WTC11 (cell line): ENCODE measurements at places on chromosomes 2 and 18.

GRCh38 chr2:66573416-66573815 is 138.5 kb downstream of the MEIS1 start:
- peak; percentile 35 for DNase-seq

GRCh38 chr2:187358531-187358930 is 89.5 kb downstream of the CALCRL start:
- DNase-seq: no peak

DNA sequence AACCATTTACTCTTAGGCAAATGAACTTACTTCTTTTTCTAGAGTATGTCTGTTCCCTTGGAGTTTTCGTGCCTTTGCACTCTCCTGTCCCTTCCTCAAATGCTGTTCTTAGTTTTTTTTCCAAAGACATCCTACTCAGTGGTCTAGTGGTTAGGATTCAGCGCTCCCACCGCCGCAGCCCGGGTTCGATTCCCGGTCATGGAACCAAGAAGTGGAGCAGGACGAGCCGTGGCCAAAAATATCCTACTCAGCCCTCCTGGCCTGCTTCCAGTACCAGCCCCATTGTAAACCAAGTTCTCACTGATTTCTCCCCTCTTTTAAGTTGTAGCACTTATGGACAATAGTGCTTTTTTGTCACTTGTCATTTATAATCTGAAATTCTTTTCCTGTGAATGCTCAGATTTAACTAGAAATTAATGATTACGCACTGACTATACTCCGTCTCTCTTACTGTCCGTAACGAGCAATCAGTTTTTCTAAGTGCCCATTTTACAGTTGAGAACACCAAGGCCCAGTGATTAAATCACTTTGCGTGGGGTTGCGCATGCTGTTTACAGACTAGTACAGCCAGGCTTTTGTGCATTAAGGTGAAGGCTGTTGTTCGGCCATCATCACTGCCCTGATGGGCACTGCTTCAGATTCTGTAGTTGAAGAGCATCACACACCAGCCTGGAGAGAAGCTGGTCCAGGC is 17.9 kb downstream of the GREB1 start:
- no peak for DNase-seq

- DNase-seq: no peak
Measured at GRCh38 chr2:31404827-31405226, 9.7 kb downstream of the XDH start.

DNA sequence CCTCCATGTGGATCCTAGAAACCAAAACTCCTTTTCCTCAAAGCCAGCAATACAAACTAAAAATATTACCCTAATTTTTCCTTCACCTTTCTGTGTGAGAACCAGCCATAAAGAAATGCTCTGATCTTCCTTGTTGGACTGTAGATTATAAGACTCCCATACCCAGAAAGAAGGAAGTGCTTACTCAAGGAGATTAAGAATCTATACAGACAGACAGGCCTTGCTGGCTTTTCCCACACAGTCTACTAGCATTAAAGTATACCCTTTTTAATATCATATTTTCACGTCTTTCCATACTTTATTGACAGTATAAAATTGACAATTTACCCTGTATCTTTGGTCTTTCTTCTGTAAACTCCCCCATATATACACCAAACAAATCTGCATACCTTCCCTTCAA is 139.0 kb downstream of the GULP1 start:
- no peak for DNase-seq

GRCh38 chr2:234395891-234396420 is 100.9 kb downstream of the ARL4C start:
- DNase-seq: no peak

GRCh38 chr2:228446734-228447133 is 265.2 kb upstream of the SPHKAP start:
- no peak for DNase-seq

- peak; percentile 58 for DNase-seq
Measured at GRCh38 chr18:12287131-12287681, 20.8 kb upstream of the TUBB6 start.

GRCh38 chr2:121080013-121080772 is 204.8 kb downstream of the TFCP2L1 start:
- DNase-seq: peak; percentile 83

DNA sequence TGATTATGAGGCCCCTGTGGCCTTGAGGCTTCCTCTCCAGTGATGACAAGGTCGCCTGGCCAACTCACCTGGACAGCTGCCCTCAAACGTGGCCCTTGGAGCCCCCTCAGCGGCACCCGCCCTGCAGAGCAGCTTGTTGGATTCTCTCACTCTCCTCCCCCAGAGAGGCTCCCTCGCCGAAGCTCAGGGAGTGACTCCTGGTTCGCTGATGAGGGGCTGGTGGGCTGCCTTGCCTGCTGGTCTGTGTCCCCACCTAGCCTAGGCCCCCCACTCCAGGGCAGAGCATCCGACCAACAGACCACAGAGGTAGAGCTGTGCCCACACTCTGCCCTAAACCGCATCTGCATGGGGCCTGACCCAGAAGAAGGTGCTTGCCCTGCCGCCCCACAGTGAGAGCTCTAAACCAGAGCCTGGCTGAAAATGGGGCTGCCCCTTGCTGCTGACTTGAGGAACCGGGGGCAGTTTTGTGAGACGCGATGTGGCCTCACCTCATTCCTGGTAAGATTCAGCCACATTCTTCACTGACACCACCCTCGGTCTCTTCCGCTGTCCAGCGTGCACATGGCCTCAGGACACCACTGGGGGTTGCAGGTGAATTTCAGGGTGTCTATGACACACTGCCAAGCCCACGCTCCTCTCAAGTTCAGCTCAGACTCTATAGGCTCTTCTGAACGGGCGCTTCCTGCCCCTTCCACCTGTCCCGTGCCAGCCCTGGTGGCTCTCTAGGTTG is 131.6 kb downstream of the CABLES1 start:
- DNase-seq: no peak

DNA sequence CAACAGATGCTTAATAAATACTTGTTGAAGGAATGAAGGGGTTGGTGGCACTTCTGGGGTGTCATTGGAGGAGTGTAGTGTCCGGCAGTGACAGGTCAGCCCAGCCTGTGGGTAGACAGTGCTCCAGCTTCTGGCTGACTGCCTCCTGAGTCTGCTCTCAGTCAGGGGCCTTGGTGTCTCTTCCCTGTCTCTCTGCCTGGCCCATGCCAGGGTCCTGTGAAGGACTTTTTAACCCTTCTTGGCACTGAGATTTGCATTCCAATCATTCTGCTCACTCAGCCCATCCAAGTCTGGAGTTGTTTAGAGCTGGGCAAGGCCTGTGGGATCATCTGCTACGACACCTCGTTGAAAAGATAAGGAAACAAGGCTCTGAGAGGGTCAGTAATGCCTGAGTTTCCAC is 1.4 kb upstream of the KCNK3 start:
- DNase-seq: no peak

DNA sequence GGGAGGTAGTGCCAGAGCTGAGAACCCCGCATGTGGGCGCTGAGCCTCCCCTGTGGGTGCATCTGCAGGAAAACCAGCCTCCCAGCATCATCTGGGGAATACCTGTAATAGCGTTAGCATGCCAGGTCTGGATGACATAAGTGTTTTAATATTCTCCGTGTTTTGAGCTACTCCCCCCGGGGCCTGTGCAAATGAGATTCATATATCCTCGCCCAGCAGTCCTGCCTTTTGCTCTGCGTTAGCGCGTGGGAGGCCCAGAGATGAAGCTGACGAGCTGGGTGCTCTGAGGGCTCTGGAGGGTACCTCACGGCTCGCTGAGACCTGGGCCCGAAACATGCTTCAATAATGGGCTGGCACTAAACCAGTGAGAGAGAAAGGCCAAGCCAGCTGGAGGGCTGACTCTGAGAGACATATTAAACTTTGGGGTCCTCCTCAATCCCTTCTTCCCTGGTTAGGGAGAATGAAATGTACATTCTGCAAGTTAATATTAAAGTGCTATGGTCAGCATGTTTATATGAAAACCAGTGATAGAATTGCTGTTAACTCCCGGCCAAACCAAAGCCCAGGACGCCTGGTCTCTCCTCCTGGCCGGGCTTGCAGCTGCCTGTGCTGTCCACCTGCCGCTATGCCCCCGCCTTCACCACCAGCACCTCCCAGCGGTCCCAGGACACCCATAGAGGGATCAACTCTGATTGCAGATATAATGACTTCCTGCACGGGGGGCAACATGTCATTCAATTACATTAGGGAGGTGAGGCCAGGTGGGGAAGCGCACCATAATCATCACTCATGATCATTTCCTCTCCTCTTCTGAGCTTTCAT is 77.0 kb downstream of the EDAR start:
- no peak for DNase-seq

DNA sequence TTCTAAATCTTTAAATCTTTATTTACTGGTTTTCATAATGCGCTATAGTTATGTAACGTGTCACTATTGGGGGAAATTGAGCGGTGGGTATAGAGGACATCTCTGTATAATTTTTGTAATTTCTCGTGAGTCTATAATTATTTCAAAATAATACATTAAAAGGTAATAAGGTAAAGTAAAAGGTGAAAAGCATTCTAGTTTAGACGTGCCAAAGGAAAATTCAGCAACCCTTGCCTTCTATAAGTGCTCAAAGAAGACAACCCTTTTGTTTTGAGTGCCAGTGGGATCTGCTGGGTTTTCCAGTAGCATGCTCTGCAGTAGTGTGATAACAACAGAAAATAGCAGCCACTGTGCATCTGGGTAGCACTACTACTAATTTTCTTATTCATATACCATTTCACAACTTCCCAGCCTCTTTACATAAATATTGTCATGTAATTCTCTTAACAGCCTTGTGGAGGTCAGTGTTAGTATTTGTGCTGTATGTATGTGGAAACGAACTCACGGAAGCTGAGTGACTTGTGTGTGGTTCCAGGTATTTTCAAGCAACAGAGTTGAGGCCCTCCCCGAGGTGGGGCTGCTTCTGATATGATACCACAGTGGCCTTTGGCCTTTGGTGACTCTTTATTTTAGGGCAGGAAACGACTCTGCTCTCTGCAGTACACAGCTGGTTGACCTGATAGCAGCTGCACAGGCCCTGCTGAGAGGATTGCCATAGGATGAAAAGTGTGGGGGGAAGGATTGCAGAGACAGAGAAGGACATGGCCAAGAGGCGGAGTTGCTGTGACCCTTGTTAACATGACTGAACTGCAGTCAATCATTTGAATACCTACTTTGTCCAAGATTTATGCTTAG is 104.5 kb downstream of the TDRD15 start:
- no peak for DNase-seq

- no peak for DNase-seq
Measured at GRCh38 chr2:24247592-24247991, 72.7 kb downstream of the FAM228A start.

DNA sequence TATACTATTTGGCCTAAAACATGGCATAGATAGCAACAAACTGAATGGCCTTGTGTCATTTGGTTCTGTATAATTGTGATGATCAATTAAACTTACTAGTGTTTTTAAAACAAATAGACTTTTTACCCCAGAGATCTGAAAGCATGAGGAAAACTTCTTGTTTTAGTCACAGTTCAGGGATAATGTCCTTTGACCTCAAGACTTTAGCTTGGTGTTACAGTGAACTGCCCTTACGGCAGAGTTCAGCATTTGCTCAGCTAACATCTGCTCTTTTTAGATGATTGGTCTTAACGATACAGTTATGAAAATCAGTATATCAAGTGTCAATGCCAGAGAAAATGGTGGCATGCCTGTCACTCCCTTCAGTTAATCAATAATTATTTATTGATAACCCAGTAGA is 429.2 kb downstream of the PARD3B start:
- no peak for DNase-seq

DNA sequence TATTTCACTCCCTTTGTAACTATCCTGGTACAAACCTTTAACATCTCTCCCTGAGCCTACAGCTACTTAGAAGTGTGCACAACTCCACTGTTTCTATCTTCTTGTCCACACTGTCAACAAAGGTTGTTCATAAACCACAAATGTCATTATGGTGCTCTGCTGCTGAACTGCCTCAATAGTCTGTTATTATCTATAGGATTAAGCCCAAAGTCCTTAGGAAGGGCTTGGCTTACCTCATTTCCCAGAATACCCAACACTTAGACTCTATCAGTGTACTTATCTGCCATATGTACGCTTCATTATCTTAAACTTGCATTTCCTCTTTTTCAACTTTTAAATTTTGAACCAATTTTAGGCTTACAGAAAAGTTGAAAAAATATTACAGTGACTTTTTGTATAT is 94.2 kb downstream of the HNMT start:
- DNase-seq: no peak

DNA sequence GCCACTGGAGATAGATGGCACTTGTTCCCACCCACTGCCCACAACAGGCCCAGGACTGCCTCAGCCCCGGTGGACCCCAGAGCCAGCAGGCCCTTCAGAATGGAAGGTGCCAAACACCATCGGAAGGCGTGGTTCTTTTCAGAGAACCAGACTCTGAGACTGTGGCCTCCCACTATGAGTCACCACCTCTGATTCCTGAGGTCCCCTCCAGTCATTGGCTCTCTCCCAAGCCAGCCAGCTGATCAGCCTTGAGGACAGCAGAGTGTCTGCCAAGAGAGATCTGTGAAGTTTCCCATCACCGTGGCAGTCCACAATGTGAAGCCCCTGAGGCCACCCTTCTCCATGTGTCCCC is 10.4 kb upstream of the MAP3K2 start:
- DNase-seq: no peak

DNA sequence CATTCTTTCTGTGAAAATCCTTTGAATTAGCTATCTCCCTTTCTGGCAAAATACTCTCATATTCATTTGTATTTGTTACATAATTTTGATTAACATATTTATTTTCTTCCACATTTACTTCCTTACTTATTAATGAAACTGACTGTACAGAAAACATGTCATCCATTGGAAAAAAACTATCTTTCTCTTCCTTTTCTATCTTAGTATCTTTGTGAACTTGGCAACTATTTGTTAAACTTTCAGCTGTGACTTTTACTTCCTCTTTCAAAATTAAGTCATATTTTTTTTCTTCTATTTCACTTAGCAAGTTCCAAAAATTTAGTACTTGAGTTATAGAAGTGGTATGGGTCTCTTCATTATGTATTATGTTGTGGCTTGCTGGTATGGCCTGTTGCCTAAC is 2.6 kb downstream of the RAD51AP2 start:
- no peak for DNase-seq

DNA sequence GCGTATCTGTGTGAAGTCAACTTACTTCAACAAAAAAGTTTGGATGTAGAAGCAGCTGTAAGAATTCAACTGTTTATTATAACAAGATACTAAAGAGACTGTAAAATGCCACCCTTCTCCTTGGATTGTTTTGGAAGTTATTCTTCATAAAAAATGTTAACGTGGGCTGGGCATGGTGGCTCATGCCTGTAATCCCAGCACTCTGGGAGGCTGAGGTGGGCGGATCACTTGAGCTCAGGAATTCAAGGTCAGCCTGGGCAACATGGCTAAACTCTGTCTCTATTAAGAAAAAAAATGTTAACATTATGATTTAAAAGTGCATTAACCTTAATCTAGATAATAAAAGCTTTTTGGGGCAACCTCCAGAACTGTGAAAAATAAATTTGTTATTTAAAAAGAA is 7.7 kb downstream of the CIAO1 start:
- DNase-seq: no peak
